ENCODE measurements at places on chromosomes 11 and 22. TPM values are rescaled to one million over a fixed set of nuclear protein-coding genes. Genes with fewer than 3 reads are reported as not detected.

GRCh38 chr11:70587075-70587389 lies 188.7 kb downstream of the CTTN start:
- DNase-seq: no peak
- no peaks in the 10 kb centered on the region for H3K36me3 ChIP-seq
- no peaks in the 10 kb centered on the region for H3K27me3 ChIP-seq
- H3K4me1 ChIP-seq: no peaks in the 10 kb centered on the region
- no peak overlapping the region for H3K27ac ChIP-seq

The ATP6V1E1 gene
- 443 TPM for polyA plus RNA-seq

DNA sequence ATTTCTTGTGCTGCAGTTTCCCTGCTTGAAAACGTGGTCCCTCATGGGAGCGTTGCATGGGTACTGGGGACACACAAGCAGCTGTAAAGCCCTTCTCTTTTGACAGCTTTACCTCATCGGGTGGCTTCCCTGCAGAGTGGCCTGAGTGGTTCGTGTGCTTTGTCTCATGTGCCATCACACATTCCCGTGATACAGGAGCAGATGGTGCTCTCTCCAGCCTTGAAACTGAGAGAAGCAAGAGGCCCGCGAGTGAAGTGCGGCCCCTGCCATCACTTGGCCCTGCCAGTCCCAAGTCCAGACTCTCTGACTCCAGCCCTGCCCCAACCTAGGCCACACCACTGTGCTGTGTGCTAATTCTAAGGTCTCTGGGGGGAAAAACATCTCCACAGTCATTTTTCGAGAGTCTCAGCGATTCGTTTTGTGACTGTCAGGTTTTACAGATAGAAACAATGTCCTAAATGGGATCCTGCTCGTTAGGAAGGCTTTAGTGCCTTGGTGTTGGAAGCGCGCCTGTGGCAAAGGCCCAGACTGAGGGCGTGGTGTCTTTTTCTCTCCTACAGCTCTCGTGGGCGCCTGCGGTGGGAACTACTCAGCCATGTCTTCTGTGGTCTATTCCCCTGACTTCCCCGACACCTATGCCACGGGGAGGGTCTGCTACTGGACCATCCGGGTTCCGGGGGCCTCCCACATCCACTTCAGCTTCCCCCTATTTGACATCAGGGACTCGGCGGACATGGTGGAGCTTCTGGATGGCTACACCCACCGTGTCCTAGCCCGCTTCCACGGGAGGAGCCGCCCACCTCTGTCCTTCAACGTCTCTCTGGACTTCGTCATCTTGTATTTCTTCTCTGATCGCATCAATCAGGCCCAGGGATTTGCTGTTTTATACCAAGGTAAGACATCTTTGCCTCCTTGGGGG lies 64.2 kb downstream of the KREMEN1 start:
- no peaks in the 10 kb centered on the region for H3K27me3 ChIP-seq
- no peak overlapping the region for H3K27ac ChIP-seq
- H3K4me1 ChIP-seq: no peaks in the 10 kb centered on the region
- H3K36me3 ChIP-seq: peaks cover 25% of the 10 kb centered on the region

- H3K4me1 ChIP-seq: no peaks in the 10 kb centered on the region
- H3K27me3 ChIP-seq: no peaks in the 10 kb centered on the region
- no peak overlapping the region for H3K27ac ChIP-seq
- H3K36me3 ChIP-seq: no peaks in the 10 kb centered on the region
These were observed 103.8 kb upstream of the CHORDC1 start for GRCh38 chr11:90326647-90327046.

DNA sequence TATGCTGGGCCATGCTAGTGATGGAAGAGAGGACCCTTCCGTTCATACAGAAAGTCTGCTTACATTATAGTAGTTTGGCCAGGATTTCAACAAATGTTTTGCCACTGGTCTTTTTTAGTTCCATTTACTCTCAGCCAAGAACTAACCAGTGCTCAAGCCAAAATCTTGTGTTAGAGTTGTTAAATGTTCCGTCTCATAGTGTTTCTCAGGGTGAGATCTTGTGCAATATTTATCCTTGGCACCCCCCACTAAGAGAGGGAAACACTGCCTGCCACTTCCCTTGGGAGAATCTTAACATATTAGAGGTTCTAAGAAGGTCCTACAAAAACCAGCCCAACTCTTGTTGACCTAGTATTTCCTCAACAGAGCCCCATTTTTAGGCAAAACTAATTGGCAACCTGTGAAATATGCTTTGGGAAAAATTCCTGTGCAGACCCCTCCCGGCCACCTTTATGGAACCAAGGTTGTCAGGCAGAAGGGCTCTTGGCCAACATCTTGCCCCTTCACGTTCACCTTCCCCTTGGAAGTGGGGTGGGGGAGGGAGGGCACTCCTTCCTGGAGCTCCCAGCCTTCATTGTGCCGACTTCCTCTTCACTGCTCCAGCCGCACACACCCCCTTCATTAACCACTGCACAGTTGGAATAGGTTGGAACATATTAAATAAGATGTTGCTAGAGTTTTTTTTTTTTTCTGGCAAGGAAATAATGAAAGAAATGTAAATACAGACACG lies 173.2 kb upstream of the SORL1-AS1 start:
- DNase-seq: no peak
- no peaks in the 10 kb centered on the region for H3K4me1 ChIP-seq
- no peaks in the 10 kb centered on the region for H3K27me3 ChIP-seq
- no peak overlapping the region for H3K27ac ChIP-seq
- H3K36me3 ChIP-seq: no peaks in the 10 kb centered on the region

DNA sequence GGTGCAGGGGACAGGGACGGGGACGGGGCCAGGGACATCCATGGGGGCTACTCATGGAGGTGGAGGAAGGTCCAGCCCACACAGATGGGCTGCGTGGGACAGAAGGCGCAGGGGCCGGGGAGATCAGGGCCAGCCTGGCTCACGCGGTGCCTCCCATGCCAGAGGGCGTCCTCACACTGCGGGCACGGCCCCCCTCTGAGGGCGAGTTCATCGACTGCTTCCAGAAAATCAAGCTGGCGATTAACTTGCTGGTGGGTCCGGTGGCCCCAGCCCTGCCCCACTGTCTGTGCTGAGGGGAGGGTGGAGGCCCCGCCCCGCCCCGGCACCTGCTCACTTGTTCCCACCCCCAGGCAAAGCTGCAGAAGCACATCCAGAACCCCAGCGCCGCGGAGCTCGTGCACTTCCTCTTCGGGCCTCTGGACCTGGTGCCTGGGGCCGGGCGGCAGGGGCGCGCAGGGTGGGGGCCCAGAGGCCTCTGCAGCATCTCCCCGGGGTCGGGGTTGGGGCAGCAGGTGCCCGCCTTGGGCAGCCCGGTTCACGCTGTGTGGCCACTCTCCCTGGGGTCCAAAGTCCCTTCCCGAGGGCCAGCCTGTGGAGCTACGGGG lies 15.8 kb downstream of the EPS8L2 start:
- peak; percentile 70 for DNase-seq
- H3K4me1 ChIP-seq: no peaks in the 10 kb centered on the region
- H3K27ac ChIP-seq: no peak overlapping the region

Data from kidney (tissue), 22 donors.